Stimulated activated CD8-positive, alpha-beta memory T cell treated with anti-CD3 and anti-CD28 coated beads, Interleukin-12 subunit alpha, Interleukin-12 subunit beta, amount 100 ng/mL, for 1 hour (primary cell): ENCODE measurements at places on chromosomes 12 and 14.

GRCh38 chr12:105581420-105581819 lies 250.9 kb downstream of the C12orf75 start:
- no peak for DNase-seq

DNA sequence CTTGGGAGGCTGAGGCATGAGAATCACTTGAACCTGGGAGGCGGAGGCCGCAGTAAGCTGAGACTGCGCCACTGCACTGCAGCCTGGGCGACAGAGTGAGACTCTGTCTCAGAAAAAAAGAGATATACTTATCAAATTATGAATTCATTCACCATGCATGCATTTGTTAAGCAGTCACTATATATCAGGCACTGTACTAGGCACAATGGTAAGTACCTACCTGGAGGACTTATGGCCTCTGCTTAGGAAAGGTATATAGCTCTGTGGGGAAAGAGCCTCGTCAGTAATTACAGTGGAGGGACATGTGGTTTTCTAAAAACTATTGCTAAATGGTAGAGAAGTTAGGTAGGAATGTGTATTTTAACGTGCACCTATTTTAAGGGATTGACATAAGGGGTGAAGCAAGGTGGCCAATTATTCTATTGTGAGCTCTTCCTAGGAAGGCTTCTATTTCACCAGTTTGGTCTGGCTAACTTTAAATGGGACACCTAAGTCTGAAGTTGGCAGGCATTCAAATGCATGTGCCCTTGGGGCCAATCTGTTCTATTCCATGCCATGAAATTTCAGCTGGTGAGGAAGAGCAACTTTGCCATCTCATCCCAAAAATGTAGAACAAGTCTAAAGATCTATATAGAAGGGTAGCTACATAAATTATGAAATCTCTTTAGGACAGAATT lies 15.0 kb downstream of the TCP11L2 start:
- no peak for DNase-seq

GRCh38 chr14:20409226-20409625 lies 4.1 kb downstream of the TEP1 start:
- DNase-seq = no peak

GRCh38 chr12:70317781-70318180 lies 48.3 kb upstream of the KCNMB4 start:
- no peak for DNase-seq

DNA sequence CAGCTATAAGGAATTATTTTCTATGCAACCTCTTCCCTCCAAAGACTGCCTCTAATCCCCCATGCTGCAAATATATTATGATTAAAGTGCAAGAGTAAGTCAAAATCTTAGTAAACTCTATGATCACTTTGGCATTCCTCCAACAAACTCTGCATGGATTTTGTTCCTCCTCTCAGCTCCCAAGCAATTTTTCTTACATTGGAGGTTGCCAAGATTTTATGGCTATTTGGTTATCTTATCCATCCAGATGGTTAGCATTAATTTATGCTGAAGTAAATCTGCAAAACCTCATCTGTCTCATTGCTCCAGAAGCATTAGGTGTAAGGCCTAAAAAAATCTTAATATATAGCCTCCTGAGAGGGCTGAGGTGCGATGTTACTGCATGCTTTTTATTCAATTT lies 228.1 kb downstream of the CHST11 start:
- no peak for DNase-seq
